ENCODE measurements at places on chromosomes 5 and 9. TPM values are rescaled to one million over a fixed set of nuclear protein-coding genes. Genes with fewer than 3 reads are reported as not detected.

DNA sequence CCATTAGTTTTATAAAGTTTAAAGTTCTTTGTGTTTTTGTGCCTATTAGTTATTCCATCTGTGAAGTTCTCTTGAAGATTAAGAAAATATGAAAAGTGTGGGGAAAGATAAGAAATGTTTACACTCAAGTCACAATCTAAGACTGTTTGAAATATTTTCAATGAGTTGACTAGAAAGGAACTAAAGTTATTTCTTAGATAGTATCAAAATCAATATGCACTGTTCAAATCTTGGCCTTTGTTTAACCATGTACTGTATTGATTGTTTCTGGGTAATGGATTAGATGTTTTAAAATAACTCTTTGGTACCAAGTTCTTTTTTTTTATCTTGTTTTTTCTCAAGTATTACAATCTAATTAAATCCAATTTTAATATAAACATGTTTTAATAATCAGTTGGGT, 46.0 kb downstream of the SMC5 start:
- DNase-seq = no peak

- DNase-seq = peak; percentile 60
These were observed 155.8 kb upstream of the SMIM23 start for GRCh38 chr5:171629628-171630349.

DNA sequence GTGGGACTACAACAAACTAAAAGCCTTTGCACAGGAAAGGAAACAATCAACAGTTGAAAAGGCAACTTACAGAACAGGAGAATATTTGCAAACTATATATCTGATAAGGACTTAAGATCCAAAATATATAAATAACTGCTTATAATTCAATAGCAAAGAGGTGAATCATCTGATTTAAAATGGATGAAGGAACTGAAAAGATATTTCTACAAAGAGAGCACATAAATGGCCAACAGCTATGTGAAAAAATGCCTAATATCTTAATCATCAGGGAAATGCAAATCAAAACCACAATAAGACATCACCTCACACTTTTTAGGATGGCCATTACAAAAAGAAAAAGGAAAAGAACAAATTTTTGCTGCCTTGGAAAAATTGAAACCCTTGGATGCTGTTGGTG, 100.4 kb downstream of the LURAP1L start:
- peak; percentile 52 for DNase-seq

- no peak for DNase-seq
These were observed 31.7 kb downstream of the IL33 start for GRCh38 chr9:6247266-6247665.

DNA sequence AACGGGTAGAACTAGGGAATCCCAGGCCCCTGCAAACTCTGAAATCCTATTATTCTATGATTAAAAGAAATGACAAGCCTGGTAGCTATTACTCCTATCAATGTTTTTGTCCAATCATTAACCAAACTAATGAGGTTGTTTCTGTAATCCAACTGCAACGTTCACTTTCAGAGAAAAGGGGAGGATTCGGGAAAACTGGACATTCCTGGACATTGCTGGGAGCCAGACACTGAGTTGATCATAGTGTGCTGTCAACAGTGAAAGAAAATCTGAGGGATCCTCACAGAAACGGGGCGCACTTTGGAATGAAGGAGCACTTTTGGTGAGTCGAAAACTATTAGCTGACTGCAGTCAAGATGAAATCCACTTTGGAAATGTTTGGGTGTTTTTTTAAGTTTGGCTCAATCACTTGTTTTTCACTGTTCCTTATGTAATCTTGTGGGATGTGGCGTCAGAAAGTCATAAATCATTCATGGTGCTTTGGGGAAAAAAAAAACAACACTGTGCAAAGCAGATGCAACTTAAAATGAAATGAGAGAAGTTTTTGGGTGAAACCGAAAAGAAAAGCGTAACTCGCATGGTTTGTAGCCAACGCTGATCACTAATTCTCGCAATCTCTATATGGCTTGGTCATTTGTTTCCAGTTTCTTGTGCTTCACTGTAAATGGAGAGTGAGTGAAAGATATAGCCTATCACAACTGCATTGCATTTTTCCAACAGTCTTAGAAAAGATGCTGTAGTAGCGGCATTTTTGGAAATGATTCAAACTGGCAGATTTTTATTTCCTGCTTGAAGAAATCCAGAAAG, 51.2 kb upstream of the ADRA1B start:
- no peak for DNase-seq

DNA sequence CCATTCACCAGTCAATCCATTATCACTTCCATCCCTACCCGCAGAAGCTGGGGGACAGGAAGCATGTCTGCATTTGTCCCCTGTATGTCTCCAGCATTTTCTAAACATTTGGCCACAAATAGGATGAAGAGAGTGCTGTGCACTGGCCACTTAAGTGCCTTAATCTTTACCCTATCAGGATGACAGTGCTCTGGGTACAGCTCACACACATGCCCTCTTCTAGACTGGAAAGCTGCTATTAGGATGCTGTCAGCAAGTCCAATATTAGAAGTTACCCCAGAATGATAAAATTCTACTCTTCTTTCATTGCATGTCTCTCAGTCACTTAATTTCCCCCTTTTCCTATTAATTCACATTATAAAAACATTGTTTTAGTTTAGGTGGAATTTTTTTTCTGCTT, 168.4 kb downstream of the RASEF start:
- DNase-seq = no peak

- DNase-seq = no peak
These were observed 493.4 kb upstream of the TUSC1 start for GRCh38 chr9:26171691-26172090.

DNA sequence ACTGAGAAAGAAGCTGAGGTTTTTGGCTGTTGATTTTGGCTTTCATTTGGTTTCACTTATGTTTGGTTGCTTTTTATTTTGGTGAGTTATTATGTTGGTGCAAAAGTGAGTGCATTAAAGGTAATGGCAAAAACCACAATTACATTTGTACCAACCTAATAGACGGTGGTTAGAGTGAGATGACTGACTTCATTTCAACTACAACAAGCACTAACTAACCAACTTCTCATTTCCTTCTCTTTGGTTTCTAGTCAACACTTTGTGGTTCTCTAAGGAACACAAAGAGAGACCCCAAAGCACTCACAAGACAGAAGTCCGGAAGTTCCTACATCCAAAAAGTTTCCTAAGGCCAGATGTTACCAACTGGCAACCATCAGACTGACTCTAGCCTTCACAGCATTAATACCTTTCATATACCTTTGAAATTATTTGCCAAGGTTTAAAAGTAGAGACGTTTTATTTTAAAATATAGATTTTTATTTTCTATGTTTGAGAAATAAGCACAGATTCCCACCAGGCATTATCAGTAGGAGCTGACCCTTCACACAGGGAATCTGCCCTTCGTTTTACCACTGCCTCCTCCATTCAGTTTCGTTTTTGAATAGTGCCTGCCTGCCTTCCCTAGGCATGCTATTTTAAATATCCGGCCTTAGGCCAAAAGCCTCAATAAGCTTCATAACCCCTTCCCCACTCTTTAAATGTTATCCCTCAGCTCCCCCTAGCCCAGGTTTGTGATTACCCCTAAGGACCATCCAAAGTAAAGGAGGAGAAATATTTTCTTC, 301.1 kb upstream of the PTGER4 start:
- no peak for DNase-seq

DNA sequence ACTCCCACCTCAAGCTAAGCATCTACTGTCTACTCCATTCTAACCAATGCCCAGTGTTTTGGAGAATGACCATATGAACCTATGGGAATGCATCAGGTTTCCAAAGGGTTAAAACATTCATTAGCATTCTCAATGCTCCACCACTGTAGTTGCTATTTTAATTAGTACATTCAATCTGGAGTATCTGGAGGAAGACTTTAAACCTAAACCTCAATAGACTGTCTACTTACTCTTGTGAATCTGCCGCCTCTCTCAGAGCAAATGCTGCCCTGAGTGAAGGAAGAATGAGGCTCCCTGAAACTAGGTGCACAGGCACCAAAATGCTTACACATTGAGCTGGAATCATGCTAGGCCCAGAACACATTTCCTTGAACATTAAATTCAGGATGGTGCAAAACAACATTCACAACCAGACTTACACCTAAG, 2.0 kb downstream of the ENC1 start:
- no peak for DNase-seq

GRCh38 chr9:36963346-36963745, 70.7 kb downstream of the PAX5 start:
- no peak for DNase-seq

GRCh38 chr5:54278979-54279717, 31.2 kb downstream of the ARL15 start:
- DNase-seq = no peak

DNA sequence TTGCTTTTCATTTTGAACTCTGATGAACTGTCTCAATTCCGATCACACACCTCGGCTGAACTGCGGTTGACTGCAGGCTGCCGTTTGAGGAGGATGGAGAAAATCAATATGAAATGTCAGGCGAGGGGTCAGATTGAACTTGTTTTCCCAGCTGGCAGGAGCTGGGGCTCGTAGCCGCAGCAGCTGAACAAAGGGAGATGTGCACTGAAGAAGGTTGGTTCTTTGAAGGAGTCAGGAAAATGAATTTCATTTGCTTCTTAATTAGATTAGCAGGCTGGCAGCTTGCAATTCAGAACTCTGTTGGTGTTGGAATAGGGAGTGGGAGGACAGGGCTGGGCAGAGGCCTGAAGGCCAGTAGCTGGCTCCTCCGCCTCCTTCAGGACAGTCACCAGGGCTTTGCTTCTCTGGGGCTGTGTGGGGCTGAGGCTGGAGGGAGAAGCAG, 117.4 kb upstream of the GPR151 start:
- no peak for DNase-seq

DNA sequence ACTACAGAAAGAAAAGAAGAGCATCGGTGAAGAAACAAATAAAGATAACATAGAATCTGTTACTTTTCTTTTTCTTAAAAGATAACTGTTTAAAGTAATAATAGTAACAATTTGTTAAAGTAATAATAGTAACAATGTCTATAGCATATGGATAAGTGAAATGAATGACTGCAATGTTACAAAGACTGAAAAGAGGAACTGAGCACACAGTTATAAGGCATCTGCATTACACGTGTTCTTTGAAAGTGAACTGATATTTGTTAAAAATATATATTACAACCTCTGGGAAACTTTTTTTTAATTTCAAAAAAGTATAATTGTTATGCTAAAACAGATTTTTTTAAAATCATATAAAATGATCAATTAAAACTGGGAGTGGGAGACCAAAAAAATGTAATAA, 88.4 kb upstream of the FST start:
- no peak for DNase-seq

- no peak for DNase-seq
These were observed 3.0 kb downstream of the N4BP3 start for GRCh38 chr5:178116143-178116885.

DNA sequence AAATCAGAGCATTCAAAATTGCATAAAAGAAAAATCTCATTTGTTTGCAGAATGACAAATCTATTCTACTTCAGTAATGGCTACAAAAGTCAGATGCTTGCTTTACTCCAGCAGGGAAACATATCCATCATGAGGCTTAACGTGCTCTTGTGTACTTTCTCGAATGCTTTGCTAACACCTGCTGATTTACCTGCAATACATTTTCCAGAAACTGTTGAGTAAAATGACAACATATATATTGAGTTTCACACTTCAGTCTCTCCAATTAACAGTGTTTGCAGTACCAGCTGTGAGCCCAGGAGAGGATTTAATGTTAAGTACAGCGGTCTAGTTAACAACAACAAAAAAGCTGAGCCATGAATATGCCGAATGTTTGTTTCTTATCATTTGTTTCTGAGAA, 391.5 kb upstream of the SMC2 start:
- DNase-seq = no peak

GRCh38 chr9:97640325-97640724, 6.7 kb downstream of the NCBP1 start:
- DNase-seq = no peak

DNA sequence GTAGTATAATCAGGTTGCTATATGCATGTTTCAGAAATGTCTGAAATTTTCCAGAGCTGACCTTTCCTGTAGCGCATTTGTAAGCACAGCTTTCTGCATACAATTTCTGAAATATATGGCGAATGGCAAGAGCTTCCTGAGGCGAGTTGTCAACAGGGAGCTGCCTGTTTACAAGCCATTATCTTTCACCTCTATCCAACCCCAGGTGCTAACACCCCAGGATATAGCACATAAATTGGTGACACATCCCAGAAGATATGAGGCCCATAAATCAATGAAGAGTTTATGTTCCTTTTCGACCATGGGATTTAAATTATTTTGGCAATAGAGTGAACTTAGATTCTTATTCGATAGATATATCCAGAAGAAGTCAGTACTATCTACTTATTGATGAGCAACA, 379.8 kb downstream of the KDM4C start:
- no peak for DNase-seq

GRCh38 chr9:18800579-18800978, 232.4 kb downstream of the SAXO1 start:
- DNase-seq = no peak

GRCh38 chr5:5318426-5319190, 103.9 kb upstream of the ICE1 start:
- no peak for DNase-seq

DNA sequence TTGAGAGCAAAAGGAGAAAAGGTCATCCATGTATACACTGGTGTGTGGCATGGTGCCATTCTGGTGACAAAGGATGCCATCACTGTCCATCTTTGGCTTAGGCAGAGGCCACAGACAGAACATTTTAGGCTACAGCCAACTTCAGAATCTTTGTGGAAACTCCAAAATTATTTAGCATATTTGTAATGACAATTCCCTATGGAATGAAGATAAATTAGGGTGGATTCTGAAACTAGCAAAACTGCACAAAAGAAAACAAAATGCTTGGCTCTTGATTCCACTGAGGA, 92.5 kb downstream of the FBXW11 start:
- DNase-seq = no peak

- no peak for DNase-seq
These were observed 9.5 kb downstream of the INVS start for GRCh38 chr9:100108559-100108958.

GRCh38 chr5:159451197-159452052, 121.1 kb upstream of the IL12B start:
- DNase-seq = peak; percentile 53

DNA sequence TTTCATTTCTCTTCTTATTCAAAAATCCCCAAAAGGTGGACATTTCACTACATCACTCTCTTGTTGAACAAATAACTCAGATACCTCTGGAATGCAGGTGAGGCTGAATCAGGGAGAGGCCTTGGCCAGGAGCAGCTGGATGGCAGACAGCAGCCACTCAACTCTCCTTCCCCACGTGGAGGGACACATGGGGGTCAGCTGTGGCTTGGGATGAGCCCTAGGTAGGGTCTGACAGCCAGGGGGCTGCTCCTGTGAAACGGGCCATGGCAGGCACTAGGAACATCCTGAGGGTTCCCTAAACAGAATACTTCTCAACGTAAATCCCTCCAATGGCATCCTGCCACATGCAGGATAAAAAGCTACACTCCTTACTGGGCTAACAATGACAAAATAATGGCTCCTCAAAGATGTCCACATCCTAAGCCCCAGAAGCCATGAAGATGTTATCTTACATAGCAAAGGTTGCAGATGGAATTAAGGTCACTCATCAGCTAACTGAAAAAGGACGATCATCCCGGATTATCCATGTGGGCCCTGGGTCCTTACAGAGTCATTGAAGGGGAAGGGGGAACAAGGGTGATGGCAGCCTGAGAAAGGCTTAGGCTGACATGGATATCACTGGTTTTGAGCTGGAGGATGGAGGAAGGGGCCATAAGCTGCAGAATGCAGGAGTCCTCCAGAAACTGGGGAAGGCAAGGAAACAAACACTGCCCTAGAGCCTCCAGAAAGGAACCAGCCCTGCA, 31.4 kb upstream of the S1PR3 start:
- no peak for DNase-seq

DOCK8 gene
- 8.1 TPM for total RNA-seq

PCDHGB1 gene
- not detected for total RNA-seq

PAPPA gene
- total RNA-seq = 3.9 TPM

IPPK gene
- 12.3 TPM for total RNA-seq

NACC2 gene
- 22.4 TPM for total RNA-seq
